ENCODE measurements at places on chromosomes 12 and 14.

DNA sequence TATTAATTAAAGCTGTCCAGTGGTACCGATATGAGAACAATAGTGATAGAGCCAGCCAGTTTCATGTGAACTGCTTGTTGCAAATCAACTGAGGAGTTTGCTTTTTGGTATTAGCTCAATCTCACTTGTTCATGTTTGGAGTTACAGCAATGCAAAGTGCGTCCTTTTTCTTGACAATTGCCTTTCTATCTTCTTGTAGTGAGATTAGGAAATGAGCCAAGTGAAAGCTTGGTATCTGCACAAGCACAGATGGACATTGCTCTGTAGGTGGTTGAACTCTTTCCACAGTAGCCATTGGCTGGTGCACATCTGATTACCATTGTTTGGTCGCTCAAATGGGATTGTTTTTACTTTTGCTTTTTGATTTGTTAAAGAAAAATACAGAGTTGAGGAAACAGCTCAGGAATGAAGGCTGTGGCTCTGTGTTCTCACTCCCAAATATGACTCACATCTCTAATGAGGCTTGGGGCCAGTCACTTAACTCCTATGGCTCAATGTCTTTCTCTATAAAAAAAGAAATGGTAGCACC lies 241.4 kb downstream of the BMP4 start:
- peak; percentile 41 for DNase-seq

DNA sequence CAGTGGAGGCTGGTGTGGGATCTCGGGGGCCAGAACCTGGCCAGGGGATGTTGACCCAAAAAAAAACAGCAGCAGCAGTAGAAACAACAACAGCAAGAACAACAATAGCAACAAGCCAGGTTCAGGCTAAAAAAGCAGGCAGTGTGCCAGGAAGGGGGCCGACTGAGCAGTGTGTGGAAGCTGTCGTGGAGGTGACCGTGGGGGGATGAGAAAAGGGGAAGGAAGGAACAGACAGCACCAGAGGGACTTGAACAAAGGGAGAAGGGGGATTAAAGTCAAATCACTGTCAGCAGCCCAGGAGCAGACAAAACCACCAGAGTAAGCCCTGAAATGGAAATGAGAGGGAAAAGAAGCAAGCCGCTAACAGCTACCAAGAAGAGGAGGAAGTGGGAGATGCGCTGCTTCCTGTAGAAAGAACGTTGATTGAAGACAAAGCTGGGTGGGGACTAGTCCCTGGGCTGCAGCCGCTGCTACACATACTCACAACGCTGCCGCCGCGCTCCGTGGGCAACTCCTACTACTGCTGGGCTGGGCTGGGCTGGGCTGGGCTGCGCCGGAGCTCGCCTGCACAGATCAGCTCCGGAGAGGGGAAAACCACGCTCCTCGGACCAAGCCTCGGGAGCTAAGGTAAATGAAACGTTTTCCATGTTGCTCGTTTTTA lies at the start of gene GNG2:
TSS of gene GNG2 (plus strand) at position 449 of the 661 bp plus-strand sequence. CDS start 90,067 bp downstream, outside the sequence.
- peak; percentile 79 for DNase-seq

DNA sequence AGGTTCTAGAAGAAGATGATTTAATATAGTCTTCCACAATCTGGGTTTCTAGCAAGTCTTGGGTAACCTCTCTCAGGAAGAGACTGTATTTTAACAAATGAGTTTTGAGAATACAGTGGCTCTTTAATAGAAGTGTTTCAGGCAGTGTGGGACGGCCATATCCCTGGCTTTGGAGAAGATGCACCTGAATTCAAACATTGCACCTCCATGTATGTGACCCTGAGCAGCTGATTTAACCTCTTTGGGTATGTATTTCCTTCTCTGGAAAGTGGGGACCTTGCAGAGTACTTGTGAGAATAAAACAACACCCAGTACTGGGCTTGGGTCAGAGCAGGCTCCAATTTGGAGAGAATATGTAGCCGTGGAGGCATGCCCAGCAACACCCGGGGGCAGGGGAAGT lies 15.8 kb upstream of the VRK1 start:
- no peak for DNase-seq

DNA sequence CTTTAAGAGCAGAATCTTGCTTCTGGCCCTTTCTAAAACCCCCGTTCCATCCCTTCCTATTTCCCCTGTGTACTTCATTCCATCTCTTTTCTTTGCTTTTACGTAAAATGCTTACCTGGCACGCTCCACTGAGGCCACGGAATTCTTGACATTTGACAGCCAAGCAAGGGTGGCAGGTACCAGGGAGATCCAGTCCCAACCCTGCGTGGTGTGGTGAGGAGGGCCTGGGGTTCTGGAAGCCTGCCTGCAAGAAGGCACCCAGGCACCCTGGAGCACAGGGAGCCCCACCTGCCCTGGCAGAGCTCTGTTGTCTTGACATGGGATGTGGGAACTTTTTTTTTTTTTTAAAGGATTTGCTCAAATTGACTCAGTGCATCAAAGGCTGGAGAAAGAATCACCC lies 48.6 kb downstream of the ITPK1 start:
- no peak for DNase-seq

GRCh38 chr12:74945771-74946198 lies 263.9 kb downstream of the KCNC2 start:
- no peak for DNase-seq

- peak; percentile 74 for DNase-seq
These were observed 119.8 kb downstream of the SINHCAF start for GRCh38 chr12:31206038-31206670.

- DNase-seq = no peak
These were observed 13.5 kb downstream of the KRT85 start for GRCh38 chr12:52353766-52354165.

GRCh38 chr12:39813776-39814175 lies 194.2 kb upstream of the ABCD2 start:
- DNase-seq = peak; percentile 78

GRCh38 chr12:87008785-87009384 lies 752.7 kb upstream of the MGAT4C start:
- no peak for DNase-seq

DNA sequence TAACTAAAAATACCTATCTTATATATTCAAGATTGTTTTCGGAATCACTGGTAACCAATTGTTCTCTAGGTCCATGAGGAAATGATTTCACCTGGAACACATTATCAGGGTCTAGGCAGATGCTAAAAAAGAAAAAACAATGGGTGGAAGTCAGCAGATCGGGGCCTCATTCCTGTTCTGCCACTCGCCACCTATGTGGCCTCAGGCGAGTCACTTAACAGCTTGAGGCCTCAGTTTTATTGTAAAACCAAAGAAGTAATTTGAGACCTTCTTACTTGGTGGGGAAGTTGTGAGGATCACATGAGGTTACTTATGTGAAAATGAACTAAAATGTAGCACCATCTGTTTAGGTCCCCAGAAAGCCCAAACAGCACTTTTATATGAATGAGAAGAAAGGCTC lies 6.2 kb upstream of the RNASE10 start:
- DNase-seq = no peak

DNA sequence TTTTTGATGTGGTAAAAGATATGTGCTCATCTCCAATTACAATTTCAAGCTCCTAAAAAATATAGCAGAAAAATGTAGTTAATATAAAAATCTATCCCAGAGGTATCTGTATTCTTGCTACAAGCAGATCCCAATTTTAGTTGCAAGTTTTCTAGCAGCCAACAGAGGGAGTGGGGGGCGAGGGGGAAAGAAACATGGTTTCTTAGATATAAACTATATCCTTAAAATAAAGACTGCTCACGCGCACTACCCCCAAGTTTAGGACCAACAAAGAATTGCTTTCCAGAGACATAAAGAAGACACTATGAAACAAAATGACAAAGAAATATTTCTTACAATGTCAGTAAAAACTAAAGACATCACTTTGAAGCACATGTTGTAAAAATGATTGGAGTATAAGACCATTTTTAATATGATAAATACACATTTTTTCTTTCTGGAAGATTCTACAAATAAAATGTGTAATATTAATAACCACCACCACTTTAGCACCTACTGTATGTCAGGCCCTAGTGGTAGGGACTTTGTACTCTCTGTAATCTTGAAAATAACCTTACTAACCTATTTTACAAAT lies 5.4 kb downstream of the MAGOHB start:
- peak; percentile 27 for DNase-seq

GRCh38 chr14:22002860-22003284 lies 329.3 kb upstream of the OR4E1 start:
- no peak for DNase-seq

DNA sequence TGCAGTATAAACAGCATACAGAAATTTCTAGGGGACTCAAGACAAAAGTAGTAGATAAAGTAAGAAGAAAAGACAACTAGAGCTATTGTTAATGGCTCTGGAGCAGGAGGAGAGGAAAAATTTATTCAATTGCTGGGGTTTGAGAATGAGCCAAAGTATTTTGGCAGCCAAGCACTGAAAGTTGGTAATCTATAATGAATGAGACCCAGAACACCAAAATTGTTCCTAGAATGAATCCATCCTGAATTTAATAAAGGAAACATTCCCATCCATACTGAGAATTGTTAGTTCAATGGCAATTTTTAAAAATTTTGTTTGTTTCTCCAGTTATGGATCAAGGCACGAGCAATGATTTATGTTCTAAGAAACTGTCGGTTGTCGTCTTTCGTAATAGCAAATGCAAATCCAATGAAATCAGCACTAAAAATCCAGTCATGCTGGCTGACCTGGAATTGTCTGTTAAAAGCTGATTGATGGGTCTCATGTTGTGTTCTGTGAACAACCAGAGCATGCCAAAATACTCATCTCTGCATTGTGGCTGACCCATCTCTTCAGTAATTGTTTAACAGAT lies 170.9 kb upstream of the LMNTD1 start:
- peak; percentile 94 for DNase-seq

GRCh38 chr12:3342051-3342450 lies 149.0 kb upstream of the PRMT8 start:
- DNase-seq = peak; percentile 40

DNA sequence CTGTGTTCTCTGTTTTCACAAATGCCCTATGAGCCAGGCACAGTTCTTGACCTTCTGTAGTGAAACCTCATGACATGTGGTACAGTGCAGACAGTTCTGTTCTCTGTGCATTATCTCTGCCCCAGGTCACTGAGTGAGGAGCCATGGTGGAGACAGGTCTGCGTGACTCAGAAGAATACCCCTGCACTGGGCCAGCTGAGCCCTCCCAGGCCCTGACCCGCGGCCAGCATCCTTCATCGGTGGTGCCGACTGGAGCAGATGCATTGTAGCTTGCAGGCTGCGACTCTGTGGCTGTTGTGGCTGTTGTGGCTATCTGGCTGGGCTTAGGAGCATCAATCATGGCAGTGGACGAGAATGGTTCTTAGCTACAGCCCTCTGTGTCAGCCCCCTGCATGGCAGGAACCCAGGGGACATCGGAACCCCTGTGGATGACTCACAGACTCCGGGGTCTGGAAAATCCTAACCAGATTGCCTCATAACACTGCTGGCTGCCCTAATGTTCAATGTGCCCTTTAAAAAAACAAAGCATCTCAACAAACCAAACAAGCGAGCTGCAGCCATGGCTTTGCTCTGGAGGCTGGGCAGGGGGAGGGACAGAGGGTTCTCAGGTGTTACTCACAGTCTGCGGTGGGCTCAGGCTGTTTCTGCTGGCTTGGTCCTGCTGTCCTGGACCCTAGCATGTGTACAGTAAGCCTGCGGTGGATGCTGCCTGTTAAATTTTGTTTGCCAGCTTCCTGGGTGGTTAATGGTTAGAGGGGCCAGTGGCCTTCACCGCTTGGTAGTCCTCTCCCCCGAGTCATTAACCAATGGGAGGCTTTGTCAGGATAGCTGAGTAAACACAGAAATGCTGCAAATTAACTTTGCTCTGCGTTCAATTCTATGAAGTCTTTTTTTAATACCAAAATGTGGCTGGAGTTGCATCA lies at the start of gene SERPINA6:
TSS of gene SERPINA6 (minus strand) at position 689 of the 923 bp plus-strand sequence. CDS start 8,688 bp downstream, outside the sequence.
- DNase-seq = peak; percentile 78

DNA sequence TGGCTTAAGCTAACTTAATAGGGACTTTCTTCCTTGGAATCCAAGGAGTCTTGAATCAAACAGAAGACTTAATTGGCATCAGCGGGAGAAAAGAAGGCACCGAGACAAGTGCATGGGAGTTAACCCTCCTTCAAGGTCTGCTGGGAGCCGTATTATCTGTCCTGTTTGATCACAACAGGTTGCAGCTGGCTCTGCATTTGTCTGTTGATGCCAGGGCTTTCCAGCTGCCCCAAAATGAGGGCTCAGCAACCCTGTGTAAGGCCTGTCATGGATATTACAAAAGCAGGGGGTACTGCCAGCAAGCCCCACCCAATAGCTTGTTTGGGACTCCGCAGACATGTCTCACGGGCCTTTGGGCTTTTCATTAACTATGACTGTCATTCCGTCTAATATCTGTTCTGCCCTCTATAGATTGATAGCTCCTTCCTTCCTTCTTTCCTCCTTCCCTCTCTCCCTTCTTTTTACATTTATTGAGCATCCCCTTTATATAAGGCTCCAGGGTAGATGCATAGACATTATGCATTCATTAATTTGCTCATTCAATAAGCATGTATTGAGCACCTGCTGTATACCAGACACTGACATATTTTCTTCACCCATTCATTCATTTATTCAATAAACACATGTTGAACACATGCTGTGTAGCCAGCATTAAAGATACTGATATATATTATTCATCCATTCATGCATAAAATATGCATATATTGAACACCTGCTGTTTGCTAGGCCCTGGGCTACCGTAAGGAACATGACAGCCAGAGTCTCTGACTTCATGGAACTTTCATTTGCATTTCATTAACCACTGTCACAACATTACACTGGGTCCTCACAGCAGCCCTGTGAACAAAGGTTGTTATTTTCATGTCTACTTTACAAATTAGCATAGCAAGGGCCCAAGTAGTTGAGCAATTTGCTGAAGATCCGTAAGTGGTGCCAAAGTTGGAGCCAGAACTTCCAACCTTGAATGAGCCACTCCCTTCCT lies 56.2 kb downstream of the SVOP start:
- DNase-seq = no peak

GRCh38 chr12:95339086-95339788 lies 121.6 kb downstream of the VEZT start:
- peak; percentile 37 for DNase-seq

GRCh38 chr14:34501004-34501580 lies 38.4 kb downstream of the EAPP start:
- no peak for DNase-seq

GRCh38 chr12:131459773-131460365 lies 251.0 kb upstream of the SFSWAP start:
- no peak for DNase-seq

DNA sequence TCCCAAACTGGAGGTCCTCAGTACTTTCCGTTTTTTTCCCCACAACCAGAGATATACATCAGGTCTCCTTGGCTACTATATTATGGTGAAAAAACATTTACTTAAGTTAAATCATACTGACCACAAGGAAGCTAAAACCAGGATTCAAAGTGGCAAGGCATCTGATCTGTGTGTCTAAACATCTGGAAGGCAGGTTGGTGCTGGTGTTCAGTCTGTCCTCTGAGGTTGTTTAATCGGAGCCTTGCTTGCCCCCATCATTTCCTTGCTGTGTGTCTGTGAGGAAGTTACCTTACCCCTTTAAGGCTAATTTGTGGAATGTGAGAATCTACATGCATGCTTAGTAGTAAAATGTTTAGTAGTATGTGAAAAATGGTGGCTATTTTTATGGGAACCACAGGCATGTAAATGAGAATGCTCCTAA lies 75.6 kb downstream of the GALNT4 start:
- DNase-seq = no peak

DNA sequence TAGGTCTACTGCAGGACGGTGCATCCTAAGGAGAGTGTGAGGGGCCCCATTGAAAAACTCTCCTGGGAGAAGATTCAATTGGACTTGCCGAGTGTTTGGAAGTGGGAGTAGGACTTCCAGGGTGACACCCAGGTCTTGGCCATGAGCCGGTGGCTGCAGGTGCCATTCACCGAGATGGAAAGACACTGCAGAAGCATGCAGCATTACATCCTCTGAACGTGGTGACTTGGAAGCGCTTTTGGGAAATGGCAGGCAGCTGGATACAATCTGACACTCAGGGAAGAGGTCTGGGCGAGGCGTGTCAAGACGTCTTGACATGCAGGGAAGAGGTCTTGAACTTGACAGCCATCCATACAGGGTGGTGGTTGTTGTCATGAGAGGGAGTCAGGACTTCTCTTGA lies 126.9 kb downstream of the PAPOLA start:
- no peak for DNase-seq

All from fibroblast of mammary gland (primary cell).